ENCODE measurements at places on chromosomes 12 and 14.

DNA sequence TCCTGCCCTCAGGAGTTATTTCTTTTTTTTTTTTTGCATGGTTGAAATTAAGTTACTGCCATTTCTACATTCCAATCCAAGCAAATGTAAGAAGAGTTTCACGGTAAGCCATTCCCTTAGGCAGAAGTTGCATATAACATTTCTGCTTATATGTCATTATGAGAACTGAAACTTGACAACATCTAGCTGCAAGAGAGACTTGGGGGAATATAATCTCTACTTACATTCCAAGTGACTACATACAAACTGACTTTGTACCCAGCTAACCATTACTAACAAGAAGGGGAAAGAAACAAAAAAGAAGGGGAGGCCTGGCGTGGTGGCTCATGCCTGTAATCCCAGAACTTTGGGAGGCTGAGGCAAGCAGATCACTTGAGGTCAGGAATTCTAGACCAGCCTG is 7.3 kb upstream of the RESF1 start:
- no peak for DNase-seq

- no peak for DNase-seq
Observed at GRCh38 chr14:56650048-56650447, 70.5 kb downstream of the TMEM260 start.

GRCh38 chr12:101927999-101928398 is 50.6 kb downstream of the DRAM1 start:
- no peak for DNase-seq

- no peak for DNase-seq
Observed at GRCh38 chr14:101078892-101079221, 175.3 kb upstream of the RTL1 start.

GRCh38 chr12:49843411-49843810 is 505 bp upstream of the BCDIN3D start:
- DNase-seq: no peak

DNA sequence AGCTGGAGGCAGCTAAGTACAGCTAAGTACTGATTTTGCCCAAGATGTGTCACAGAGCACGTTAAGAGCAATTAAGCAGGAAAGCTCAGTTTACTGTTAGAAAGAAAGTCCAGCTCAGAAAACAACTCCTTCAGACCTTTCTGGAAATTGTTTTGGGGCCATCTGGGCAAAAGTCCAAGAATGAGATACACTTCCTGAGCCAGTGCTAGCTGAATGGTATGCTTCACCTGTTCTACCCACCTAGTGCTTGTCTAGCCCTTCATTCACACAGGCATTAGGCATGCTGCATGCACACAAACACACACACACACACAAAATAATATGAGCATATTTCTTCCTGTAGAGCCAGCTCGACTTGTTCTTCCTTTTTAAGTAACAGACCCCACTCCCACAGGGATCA is 6.6 kb upstream of the IKZF4 start:
- DNase-seq: no peak

DNA sequence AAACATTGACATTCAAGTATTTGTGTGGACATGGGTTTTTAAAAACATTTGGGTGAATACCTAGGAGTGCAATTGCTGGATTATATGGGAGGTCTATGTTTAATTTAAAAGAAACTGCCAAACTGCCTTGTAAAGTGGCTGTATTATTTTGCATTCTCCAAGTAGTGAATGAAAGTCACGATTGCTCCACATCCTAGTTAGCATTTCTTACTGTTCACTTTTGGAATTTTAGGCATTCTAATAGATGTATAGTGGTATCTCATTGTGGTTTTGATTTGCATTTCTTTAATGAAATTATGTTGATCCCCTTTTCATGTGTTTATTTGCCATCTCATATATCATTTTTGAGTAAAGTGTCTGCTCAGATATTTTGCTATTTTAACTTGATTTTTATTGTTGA is 159.5 kb downstream of the FOXG1 start:
- DNase-seq: no peak

DNA sequence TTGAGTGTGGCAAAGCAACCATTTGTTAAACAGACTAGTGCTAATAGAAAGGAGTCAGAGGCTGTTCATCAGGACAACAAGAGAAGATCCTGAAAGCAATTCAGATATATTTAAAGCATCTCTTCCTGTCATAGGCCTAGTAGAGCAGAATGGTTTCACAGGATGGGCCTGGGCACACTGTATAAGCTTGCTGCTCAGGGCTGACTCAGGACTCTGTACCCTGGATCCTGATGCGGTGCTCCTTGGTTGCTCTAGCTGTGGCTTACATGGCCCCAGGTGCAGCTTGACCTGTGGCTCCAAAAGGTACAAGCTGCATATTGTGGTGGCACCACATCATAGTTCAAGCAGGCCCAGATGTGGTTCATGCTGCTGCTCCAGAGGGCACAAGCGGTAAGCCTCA is 313.4 kb downstream of the ETNK1 start:
- DNase-seq: no peak

DNA sequence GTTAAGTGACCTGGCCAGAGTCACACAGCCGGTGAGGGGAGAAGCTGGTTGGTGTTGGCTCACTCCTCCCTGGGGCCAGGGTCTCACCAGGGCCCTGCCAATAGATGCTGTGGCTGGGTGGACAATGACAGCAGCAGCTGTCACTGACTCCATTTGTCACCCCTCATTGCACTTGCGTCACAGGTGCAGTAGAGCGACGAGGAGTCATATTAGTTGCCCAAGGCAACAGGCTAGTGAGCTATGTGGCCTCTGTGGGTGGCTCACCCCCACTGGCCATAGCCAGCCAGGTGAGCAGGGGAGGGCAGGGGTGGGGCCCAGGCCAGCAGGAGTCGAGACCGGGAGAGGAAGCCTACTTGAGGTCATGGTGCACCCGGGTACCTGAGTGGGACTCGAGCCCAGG is 9.7 kb downstream of the SLC25A47 start:
- DNase-seq: no peak

GRCh38 chr12:27982385-27982784 is 9.9 kb upstream of the PTHLH start:
- DNase-seq: no peak

- DNase-seq: no peak
Observed at GRCh38 chr14:59358102-59358501, 107.1 kb downstream of the GPR135 start.

DNA sequence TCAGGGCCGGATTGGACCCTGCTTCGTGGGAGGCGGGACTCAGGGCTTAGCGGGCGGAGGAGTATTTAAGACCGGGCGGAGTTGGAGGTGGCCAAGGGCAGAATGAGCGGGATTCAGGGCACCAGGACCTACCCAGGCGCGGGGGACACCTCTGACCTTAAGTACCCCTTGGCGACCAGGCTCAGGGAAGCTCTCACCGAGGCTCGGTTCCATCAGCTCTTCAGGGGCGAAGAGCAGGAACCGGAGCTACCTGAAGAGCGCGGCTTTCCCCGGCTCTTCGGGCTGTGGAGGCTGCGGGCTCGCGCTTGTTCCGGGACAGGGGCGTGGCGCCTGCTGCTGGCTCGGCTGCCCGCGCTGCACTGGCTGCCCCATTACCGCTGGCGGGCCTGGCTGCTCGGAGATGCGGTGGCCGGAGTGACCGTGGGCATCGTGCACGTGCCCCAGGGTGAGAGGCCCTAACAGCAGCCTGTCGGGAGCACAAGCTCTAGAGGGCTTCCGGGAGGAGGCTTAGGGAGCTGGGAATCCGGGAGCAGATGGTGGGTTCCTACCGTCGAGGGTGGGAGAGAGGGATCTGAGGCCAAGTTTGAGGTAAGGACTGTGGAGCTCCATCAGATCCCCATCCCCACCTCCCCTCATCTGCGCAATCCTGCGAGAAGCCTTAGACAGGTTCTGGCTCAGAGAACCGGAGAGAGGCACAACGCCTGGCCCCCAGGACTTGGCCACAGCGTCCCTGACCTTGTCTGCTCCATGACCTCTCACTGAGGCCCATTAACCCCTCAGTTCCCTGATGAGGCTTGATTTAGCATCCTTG is 8.4 kb downstream of the ARHGEF25 start:
- DNase-seq: no peak

DNA sequence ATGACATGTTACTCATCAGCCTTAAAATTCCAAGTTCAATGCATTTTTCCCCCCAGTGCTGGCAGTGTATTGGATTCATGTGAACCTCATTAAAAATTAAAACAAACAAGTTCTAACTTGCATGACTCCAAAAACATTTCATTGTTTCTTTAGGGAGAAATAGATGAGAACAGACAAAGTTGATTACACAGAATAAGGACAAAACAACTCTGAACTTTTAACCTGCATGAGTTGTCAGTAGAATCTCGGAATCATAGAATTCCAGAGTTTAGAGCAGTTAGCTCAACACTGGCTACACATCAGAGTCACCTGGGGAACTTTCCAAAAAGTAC is 127.5 kb downstream of the TMX1 start:
- DNase-seq: no peak

DNA sequence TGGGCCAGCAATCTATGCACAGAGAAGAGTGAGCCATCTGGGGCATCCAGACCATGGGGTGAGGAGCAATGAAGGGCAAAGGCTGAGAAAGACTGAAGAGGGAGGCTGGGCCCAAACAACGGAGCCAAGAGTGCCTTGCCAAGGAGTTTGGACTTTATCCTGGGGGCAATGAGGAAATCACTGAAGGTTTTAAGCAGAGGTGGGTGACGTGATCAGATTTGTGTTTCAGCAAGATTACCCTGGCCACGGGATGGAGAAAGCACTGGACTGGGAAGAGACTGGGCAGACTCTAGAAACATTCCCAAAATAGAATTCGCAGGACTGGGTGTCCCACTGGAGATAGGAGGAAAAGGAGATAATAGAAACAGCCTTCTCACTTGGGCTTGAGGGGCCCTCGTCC is 65.3 kb downstream of the DPF3 start:
- no peak for DNase-seq

GRCh38 chr12:75207338-75208083 is 2.1 kb downstream of the KCNC2 start:
- DNase-seq: no peak

DNA sequence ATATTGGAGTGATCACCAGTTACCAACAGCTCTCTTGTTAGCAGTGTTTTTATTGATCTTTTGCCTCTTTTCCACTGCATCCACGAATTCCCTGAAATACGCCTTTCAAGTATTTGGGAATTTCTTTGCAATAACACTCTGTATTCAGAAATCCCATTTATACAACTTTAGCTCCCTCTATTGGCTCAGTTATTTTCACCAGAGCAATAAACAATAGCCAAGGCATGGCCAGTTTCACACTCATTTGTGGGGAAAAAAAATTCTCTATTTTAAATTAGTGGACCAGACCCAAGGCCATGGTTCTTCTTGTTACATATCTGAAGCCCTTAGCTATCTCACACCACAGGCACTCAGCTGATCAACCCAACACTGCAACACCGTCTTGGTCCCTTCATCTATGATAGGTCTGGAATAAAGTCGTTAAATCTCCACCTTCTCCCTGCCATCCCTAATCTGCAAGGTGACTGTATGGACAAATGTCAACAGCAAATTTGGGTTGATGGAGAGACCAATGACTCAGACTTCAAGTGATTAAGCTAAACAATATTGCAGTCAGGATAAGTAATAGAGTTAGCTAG is 92.4 kb upstream of the TMEM260 start:
- DNase-seq: no peak

- DNase-seq: no peak
Observed at GRCh38 chr12:104342635-104343249, 39.2 kb downstream of the EID3 start.

- DNase-seq: no peak
Observed at GRCh38 chr12:3302401-3303041, 188.5 kb upstream of the PRMT8 start.

- DNase-seq: no peak
Observed at GRCh38 chr14:58547649-58548048, 90.1 kb upstream of the DACT1 start.

- DNase-seq: no peak
Observed at GRCh38 chr12:1646569-1647284, 17.7 kb downstream of the WNT5B start.

GRCh38 chr14:80415636-80416035 is 204.3 kb upstream of the DIO2 start:
- no peak for DNase-seq
